ENCODE measurements at places on chromosomes 16 and 17.

DNA sequence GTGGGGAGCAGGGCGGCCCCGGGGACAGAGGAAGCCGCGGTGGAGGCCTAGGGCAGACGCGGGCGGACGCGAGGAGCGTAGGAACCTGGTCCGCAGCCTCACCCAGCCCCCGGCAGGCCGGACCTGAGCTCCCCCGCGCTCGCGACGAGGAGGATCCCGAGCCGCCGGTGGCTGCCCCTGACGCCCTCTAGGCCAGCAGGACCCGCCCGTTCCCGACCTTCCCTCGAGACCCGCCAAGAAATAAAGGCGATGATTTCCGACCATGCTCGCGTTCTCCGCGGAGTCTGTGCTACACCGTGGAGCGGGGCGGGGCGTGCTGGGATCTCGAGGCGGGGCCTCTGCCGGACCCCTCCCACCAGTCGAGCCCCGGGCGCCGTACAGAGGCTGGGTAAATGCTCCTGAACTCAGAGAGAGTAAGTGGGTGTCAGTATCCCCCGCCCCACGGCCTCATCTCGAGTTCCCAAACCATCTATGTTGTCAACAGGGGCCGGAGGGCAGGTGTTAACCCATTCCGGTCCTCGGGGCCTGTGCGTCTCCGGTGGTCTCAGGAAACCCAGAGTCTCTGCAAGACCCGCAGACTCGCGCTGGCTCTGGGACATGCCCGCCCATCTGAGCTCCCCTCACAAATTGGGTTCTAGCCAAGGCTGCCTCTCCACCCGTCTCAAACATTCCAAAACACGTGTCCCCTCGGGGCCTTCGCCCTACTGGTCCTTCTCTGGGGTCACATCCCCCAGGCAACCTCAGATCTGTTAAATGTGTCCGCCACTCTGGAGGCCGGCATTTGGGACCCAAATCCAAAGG lies 13.7 kb downstream of the SYCE1L start:
- peak; percentile 71 for DNase-seq

- DNase-seq = no peak
These were observed 31.0 kb upstream of the PITPNA start for GRCh38 chr17:1593630-1593931.

DNA sequence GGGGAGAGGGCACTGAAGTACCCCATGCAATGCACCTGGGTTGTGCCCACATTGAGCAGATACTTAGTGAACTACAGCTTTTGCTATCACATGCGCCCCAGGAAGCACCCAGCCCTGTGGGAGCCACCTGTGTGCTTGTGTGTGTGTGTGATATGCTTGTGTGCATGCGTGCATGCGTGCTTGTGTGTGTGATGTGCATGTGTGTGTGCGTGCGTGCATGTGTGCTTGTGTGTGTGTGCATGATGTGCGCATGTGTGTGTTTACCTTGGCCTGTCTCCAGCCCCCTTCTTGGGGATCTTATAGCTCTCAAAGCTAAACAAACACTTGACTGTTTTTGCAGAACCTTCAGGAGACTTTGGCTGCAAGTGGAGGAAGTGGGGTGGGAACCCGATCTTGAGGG lies 841 bp downstream of the C16orf89 start:
- DNase-seq = no peak

DNA sequence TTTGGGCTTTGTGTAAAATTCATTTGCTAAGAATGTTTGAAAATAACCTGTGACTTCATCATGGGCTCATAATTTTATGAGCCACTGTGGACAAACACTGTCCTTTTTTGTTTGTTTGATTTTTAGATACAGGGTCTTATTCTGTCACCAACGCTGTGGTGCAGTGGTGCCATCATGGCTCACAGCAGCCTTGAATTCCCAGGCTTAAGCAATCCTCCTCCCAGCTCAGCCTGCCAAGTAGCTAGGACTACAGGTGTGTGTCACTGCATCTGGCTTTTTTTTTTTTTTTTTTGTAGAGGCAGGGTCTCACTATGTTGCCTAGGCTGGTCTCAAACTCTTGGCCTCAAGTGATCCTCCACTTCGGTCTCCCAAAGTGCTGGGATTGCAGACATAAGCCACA lies 8.3 kb downstream of the TEX2 start:
- no peak for DNase-seq

DNA sequence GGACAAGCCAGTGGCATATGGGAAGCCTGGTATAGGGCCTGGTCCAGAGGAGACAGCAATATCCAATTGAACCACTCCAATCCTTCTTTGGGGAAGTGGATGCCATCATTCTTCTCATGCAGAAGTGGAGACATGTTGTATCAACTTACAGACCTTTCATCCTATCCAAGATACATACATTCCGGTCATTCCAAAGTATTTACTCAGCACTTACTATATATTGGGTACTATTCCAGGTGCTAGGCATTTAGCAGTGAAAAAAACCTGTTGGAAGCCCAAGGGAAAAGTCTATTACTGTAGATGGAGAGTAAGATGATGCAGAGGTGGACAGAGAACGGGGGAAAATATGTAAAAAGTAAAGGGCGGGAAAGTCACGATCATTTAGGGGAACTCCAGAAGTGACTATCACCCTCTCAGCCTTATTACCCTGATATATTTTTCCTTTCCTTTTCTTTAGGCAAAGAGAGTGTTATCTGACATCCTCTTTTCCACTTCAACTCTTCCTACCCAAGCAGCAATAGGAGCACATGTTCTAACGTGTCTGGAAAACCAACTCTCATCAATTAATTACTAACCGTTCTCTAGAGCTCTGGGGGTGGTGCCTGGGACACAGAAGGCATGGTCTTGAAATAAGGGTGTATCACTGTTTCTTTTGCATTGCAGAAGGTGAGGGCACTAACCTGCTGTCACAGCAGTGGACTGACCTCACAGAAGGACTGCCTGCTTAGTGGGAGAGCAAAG lies 210.1 kb upstream of the MAF start:
- DNase-seq = no peak

GRCh38 chr17:65902831-65903522 lies 289.0 kb downstream of the CEP112 start:
- no peak for DNase-seq

GRCh38 chr16:71826533-71827017 lies 17.9 kb upstream of the AP1G1 start:
- no peak for DNase-seq

- no peak for DNase-seq
These were observed 22.5 kb upstream of the MYO15B start for GRCh38 chr17:75565066-75565465.

GRCh38 chr16:84617041-84617790 lies 662 bp downstream of the COTL1 start:
- no peak for DNase-seq

- no peak for DNase-seq
These were observed 35.9 kb upstream of the ACSM2B start for GRCh38 chr16:20611975-20612481.

DNA sequence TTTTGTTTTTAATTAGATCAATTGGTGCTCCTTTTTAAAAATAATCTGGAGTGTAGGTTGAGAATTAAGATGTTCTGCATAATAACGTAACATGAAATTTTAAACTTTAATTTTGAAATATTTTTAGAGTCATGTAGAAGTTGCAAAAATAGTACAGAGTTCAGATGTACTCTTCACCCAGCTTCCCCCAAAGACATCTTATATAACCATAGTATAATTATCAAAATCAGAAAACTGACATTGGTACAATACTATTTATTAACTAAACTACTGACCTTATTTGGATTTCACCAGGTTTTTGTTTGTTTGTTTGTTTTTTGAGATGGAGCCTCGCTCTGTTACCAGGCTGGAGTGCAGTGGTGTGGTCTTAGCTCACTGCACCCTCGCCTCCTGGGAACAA lies 76.9 kb downstream of the PPM1E start:
- DNase-seq = no peak

- no peak for DNase-seq
These were observed 12.6 kb upstream of the UQCRC2 start for GRCh38 chr16:21940570-21940969.

DNA sequence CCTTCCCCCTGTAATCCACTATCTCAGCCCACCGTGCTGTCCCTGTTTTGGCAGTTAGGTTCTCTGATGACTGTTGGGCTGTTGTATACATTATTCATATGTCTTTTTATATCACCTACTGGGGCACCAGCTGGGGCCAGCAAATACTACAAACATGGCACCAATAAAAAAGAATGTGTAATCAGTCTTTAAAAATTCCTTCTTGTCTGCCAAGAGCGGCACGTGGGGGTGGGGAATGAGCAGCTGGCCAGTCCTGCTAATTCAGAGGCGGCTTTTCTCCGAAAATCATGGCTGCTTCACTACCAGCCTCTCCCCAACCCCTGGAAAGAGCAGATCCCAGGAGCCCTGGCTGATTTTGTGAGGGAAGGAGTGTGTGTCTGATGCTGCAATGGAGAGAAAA lies 77.7 kb upstream of the EEF2KMT start:
- DNase-seq = no peak

- no peak for DNase-seq
These were observed 151.4 kb downstream of the KATNIP start for GRCh38 chr16:27701381-27701780.

GRCh38 chr17:62805234-62805633 lies 2.9 kb downstream of the MARCHF10 start:
- DNase-seq = no peak

DNA sequence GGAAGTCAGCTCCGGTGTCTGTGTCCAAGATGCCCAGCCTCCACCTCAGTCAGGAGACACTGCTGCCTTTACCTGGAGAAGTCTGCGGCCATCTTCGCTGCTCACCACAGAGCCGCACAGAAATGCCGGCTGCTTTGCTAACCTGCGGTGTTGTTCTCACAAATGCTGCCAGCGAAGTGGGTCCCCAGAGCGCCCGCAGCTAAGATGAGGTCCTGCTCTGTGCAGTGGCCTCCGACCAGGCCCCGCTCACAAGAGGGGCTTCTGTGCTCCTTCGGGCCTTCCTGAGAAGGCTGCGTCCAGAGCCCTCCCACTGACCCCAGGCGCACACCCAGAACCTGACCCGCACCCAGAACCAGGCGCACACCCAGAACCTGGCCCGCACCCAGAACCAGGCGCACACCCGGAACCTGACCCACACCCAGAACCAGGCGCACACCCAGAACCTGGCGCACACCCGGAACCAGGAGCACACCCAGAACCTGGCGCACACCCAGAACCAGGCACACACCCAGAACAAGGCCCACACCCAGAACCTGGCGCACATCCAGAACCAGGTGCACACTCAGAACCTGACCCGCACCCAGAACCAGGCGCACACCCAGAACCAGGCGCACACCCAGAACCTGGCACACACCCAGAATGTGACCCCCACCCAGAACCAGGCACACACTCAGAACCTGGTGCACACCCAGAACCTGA lies 51.5 kb upstream of the FASN start:
- DNase-seq = no peak

GRCh38 chr16:78127130-78127529 lies 27.7 kb downstream of the WWOX start:
- DNase-seq = no peak

DNA sequence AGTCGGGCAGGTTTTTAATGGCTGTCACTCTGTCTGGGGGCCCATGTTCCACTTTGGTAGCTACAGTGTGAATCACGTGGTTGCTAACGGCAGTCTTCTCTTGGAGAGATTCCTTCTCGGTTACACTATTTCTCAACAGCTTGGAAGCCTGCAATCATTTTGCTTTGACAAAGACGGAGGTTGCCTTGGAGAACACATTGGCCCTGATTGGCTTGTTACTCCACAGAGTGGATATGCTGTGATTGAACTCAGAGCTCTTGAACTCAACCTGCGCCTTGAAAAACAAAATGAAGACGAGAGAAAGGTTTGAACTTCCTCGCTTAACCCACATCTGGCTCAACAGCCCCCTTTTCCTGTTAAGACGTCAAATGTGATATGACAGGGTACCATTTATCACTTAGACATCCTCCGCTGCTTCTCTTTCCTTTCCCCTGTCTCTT lies 218.9 kb downstream of the MAF start:
- peak; percentile 31 for DNase-seq

GRCh38 chr17:4881761-4882555 lies 17.4 kb upstream of the C17orf107 start:
- DNase-seq = peak; percentile 67

DNA sequence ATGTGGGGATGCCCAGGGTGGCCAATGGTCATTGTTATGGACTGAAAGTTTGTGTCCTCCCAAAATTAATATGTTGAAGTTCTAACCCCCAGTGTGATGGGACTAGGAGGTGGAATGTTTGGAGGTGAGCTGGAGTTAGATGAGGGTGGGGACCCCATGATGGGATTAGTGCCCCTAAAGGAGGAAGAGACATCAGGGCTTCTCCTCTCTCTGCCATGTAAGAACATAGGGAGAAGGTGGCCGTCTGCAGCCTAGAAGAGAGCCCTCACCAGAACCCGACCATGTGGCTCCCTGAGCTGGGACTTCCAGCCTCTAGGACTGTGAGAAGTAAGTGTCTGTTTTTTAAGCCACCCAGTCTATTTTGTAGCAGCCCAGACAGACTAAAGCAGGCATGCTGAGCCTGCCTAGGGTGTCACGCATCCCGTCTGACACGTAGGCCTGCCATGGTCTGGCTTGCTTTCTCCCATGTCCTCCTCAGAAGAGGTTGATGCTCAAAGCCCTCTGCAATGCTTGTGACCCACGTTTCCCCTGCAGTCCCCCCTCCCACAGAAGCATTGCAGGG lies 4.0 kb upstream of the PRPSAP1 start:
- DNase-seq = no peak

DNA sequence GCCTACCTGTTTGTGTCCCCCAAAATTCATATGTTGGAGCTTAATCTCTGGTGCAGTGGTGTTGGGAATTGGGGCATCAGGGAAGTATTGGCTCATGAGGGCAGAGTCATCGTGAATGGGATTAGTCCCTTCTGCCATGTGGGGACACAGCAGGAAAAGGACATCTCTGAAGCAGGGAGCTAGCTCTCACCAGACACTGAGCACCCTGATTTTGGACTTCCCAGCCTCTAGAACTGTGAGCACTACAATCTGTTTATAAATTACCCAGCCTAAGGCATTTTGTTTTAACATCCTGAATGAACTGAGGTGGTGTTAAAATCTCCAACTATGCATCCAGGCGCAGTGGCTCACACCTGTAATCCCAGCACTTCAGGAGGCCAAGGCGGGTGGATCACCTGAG lies 206.0 kb downstream of the SEC14L1 start:
- DNase-seq = no peak

DNA sequence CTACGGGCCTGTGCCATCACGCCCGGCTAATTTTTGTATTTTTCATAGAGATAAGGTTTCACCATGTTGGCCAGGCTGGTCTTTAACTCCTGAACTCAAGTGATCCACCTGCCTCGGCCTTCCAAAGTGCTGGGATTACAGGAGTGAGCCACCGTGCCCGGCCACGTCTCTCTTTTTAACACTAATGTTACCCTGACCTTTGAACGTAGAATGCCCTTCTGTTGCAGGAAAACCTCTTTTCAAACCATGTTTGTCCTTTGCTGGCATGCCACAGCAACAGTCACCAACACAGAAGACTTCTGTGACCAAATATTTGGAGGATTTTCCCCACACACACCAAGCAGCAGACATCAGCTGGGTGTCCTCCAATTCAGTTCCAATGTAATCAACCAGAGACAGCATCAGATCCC lies 7.8 kb upstream of the HSD17B1 start:
- DNase-seq = no peak

DNA sequence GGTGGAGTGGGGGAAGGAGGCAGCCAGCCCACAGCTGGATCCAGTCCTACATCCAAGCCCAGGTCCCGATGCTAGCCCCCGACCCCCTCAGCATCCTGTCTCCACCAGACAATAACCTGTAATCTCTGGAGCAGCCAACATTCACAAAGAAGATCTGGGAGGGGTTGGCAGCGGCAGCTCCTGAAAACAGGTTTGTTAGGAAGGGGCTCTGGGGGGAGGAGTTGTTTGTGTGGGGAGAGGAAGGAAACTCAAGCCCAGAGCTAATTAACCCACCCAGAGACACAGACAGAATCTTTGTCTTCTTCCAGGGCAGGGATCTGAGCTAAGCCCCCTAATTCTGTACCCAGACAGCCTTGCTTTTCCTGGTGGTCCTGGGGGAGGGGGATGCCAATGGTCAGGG lies 4.6 kb upstream of the C17orf113 start:
- DNase-seq = no peak

All from CD4-positive, alpha-beta T cell treated with Interleukin-1 beta for 1 hour (primary cell).